Activated CD4-positive, alpha-beta T cell treated with anti-CD3 and anti-CD28 coated beads for 48 hours (primary cell): ENCODE measurements at places on chromosomes 2 and 18.

- no peak for DNase-seq
These were observed 172.4 kb upstream of the GULP1 start for GRCh38 chr2:188119112-188119838.

GRCh38 chr2:65453916-65454315 lies 21.5 kb upstream of the SPRED2 start:
- no peak for DNase-seq

DNA sequence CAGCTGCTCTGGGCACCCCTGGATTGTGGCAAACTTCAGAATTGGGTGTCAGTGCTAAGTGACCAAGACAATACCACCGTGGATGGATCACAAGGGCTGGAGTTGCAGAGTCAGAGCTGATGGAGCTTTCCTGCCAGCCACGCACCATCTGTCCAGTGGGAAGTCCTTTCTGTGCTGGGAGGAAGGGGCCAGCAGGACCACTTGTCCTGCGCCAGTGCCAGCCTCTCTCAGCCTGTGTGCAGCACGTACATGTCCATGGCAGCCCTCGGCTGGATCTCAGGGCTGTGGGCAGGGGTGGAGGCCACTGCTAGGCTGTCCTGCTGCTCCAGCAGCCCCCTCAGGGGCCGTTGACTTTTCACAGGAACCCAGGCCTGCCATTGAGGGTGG lies 33.3 kb downstream of the RAB31 start:
- no peak for DNase-seq

DNA sequence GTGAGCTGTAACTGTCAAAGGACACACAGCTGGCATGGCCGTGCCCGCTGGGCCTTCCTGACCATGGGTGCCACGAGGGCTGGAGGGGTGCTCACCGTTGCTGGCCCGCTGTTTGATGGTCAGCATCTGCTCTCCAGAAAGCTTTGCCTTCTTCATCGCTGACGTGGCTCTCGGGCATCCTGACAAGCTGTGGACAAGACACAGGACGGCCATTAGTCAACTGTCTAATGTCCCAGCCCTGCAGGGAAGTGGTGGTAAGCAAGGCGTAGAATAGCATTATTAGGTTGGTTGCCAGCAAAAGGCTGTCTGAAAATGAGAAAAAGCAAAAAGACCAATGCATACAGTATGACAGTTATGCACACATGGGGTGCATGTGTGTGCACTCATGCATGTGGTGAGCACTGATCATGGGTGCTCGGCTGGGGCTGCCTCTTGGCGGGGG lies 64.7 kb upstream of the PXDN start:
- no peak for DNase-seq

DNA sequence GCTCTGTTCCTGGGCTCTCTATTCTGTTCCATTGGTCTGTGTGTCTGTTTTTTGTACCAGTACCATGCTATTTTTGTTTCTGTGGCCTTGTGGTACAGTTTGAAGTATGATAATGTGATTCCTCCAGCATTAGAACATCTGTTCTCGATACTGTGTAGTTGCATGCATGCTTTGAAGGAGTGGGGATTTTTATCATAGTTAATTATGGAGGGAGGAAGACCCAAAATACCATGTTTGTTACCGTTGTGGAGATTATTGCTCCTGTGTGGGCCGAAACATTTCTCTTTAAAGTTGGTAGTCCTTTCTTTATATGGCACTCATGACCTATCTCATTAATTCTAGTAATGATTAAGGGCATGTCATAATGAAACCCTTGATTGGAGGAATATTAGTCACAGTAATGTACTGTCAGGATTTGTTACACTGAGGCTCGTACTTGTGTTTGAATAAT lies 87.6 kb downstream of the TTC27 start:
- no peak for DNase-seq

GRCh38 chr18:68940754-68941153 lies 142.9 kb downstream of the CCDC102B start:
- no peak for DNase-seq

- DNase-seq, result peak; percentile 54
These were observed 53.9 kb downstream of the NCK2 start for GRCh38 chr2:105798595-105798994.

GRCh38 chr2:71583876-71584275 lies 130.5 kb downstream of the DYSF start:
- no peak for DNase-seq

DNA sequence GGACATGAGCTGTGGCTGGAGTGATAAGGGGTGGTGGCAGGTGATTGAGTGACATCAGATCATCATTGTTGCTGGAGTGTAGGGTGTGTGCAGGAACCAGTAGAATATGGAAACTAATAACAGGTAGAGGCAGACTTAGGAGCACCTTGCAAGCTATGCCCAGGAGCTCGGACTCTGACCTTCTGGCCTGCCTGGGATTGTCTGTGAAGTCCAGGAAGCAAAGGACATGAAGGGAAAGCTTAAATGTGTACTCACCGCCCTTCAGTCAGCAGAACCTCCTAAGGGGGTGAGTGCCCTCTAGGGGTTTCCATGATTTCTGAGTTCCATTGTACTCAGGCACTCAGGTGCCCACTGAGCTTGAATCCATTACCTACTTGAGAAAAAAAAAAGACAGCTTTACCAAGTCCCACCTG lies 104.2 kb downstream of the CRIM1 start:
- no peak for DNase-seq

DNA sequence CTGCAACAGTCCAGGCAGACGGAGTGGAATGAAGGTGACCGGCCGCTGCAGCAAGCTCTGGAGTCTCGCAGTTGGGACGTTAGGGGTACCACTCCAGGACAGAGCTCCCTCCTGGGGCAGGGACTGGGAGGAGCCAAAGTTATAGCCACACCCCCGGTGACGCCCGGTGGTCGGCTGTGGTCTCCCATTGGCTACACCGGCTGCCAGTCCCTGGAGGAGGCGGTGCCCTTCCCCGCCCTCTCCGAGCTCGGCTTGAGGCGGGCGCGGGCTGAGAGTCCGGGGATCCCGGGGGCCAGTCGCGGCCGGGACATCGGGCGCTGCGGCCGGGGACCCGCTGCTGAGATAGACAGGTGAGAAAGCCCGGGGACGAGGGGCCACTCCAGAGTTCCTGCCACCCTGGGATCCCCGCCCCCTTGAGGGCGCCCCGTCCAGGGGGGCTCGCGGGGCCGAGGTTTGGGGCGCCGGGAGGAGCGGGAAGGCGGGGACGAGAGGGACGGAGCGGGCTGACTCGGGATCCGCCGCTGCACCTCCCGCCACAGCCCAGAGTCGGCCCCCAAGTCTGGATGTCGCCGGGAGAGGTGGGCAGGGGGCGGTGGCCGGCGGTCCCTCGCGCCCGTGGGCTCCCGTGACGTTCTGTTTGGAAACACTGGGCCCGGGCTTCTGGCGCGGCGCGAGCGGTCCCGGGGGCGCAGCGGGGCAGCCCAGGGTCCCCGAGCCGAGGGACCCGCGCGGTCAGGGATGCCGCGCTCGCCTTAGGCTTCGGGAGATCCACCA lies at the start of gene PLEKHH2:
PLEKHH2 (plus strand) TSS at position 231 of the 774 bp plus-strand sequence. CDS start 7,414 bp downstream, outside the sequence.
- peak; percentile 94 for DNase-seq
